ENCODE measurements at places on chromosomes 2 and 18. TPM values are rescaled to one million over a fixed set of nuclear protein-coding genes. Genes with fewer than 3 reads are reported as not detected.

RBM44 gene
- 0.19 TPM for total RNA-seq

PSD4 gene
- 1.4 TPM for total RNA-seq

RGPD3 gene
- total RNA-seq = 0.85 TPM

CCDC74B gene
- 2.3 TPM for total RNA-seq

SKOR2 gene
- not detected for total RNA-seq

CIB4 gene
- not detected for total RNA-seq

RIT2 gene
- total RNA-seq = not detected

SPP2 gene
- total RNA-seq = not detected

SEMA4F gene
- total RNA-seq = 8.1 TPM

RPRM gene
- not detected for total RNA-seq

EDAR gene
- not detected for total RNA-seq

RBKS gene
- total RNA-seq = 2.3 TPM

NETO1 gene
- not detected for total RNA-seq

ANO7 gene
- 0.85 TPM for total RNA-seq

ALPG gene
- total RNA-seq = not detected

IL36B gene
- not detected for total RNA-seq

HOXD8 gene
- total RNA-seq = 0.85 TPM

PDE1A gene
- 96.4 TPM for total RNA-seq

CCDC138 gene
- total RNA-seq = 9.8 TPM

NUP35 gene
- total RNA-seq = 23.2 TPM

TBR1 gene
- total RNA-seq = not detected

SCN9A gene
- total RNA-seq = 22.0 TPM

SCN7A gene
- total RNA-seq = under 0.01 TPM

POTEF gene
- not detected for total RNA-seq

TM4SF20 gene
- total RNA-seq = under 0.01 TPM

FHOD3 gene
- total RNA-seq = 9.9 TPM

CCDC148 gene
- total RNA-seq = 2.0 TPM

CAPN13 gene
- under 0.01 TPM for total RNA-seq

CDCA7 gene
- total RNA-seq = 0.85 TPM

FAM110C gene
- total RNA-seq = 1.4 TPM

CDH20 gene
- total RNA-seq = 0.28 TPM

REEP1 gene
- under 0.01 TPM for total RNA-seq

B4GALT6 gene
- 2.8 TPM for total RNA-seq

GCG gene
- total RNA-seq = not detected

CRYGD gene
- not detected for total RNA-seq

DPP4 gene
- total RNA-seq = 87.2 TPM

CRYBA2 gene
- not detected for total RNA-seq

IL1RL1 gene
- 1.1 TPM for total RNA-seq

GNLY gene
- total RNA-seq = not detected

MDH1B gene
- total RNA-seq = 0.56 TPM

LIPG gene
- total RNA-seq = 48.9 TPM
